ENCODE measurements at places on chromosomes 4 and X. TPM values are rescaled to one million over a fixed set of nuclear protein-coding genes. Genes with fewer than 3 reads are reported as not detected.

DNA sequence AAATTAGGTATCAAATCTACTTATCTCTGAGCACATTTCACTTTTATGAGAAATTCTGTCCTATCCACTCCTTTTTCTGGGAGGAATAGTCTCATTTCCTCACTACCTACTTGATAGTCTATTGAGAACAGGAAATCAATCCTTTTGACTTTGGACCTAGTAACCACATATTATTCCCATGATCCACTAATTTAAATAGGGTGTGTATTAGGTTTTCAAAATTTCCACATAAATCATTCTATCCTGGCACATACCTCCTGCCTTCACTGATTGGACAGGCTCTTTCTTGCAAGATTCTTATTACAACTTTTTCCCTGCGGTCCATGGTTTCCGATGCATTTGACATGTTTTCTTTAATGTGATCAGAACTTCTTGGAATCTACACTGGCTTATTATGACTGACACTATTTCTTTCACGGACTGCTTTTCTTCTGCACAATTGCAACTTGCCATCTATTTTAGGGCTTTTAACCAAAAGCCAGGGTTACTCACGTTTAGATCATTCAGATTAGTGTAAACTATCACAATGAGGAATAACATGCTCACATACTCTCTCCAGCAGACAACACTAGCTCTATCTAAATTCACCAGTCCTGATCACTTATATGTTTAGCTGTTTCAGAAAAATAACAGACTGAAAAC lies 419.9 kb upstream of the SLIT2 start:
- no peak for DNase-seq

DNA sequence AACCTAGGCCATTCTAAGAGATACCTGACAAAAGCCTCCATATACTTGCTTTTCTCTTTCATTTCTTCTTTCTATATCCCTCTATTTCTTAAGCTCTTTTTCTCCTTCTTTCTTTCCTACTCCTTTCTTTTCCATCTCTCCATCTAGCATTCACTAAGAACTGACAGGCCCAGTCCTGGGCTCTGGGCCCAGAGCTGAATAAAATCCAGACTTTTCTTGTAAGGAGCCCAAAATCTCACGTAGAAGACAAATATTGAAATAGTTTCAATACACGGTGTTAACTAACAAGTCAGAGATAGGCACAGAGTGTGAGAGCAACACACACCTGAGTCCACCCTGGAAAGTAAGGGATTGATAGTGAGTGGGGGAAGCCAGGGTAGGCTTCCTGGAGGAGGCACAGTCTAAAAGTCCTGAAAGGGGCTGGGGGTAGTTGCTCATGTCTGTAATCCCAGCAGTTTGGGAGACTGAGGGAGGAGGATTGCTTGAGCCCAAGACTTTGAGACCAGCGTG lies 73.2 kb upstream of the EFNB1 start:
- no peak for DNase-seq

DNA sequence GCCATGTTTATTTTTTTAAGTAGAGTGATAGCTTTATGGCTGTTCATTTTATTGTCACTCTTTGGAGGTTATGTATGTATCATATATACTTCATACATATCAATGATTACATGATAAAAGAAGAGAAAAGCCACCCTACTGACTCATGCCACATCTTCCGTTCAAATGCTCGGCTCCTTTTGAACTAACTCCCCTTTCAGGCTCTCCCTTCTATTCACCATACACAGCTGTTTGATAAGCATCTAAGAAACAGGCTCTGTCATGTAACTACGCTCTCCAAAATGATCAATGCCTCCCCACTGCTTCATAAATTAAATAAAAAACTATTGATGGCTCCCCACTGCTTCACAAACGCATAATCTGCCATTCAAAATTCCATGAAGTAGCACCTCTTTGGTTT lies 89.4 kb downstream of the SEL1L3 start:
- no peak for DNase-seq

- no peak for DNase-seq
Measured at GRCh38 chr4:97558204-97558778, 585.0 kb downstream of the STPG2 start.

GRCh38 chr4:160810424-160810823 lies 1353.4 kb downstream of the FSTL5 start:
- no peak for DNase-seq

The GABRA4 gene
- not detected for polyA plus RNA-seq

- no peak for DNase-seq
Measured at GRCh38 chr4:127479031-127479622, 153.6 kb upstream of the INTU start.

The RAB39B gene
- polyA plus RNA-seq: 3.4 TPM

The ODAPH gene
- not detected for polyA plus RNA-seq

The MAGEA11 gene
- not detected for polyA plus RNA-seq

GRCh38 chrX:830532-830931 lies 199.9 kb downstream of the SHOX start:
- no peak for DNase-seq

DNA sequence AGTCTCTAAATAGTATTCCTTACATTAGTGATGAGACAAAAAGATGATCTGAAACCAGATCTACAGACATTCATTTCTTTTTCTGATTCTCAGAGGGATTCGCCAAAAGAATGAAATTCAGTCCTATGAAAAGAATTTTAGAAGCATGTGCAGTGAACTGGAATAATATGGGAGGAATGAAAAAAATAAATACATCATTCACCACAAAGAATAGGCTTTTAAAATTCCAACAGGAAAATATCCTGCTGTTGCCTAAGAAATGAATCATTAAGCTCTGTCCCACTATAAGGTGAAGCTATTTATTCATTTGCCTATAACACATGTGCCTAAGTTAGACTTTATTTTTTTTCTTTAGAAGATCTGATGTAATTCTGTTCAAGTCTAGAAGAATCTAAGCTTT lies 165.9 kb downstream of the IL15 start:
- no peak for DNase-seq

DNA sequence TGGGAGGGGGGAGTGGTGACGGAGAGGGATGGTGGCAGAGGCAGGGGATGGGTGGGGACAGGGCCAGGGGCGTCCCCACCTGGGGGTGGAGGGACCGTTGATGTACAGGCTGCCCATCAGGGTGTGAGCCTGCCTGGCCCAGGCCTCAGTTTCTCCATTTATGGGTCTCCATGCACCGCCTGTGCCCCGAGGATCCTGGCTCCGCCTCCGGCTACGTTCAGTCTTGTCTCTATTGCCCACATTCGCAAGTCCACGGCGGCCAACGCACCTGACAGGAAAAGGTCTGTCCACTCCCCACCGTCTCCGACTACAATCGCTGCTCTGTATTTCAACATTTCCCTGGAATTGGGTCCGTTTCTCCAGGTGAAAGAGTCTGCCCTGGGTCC lies 96.3 kb upstream of the NKX1-1 start:
- DNase-seq: no peak

- DNase-seq: no peak
Measured at GRCh38 chrX:70509078-70509477, 64.4 kb downstream of the DLG3 start.

- DNase-seq: no peak
Measured at GRCh38 chr4:25527034-25527433, 128.6 kb upstream of the SLC34A2 start.

The COX7B gene
- polyA plus RNA-seq: 327 TPM

- no peak for DNase-seq
Measured at GRCh38 chr4:53039741-53040458, 177.8 kb downstream of the RASL11B start.

The GLRA2 gene
- polyA plus RNA-seq: not detected

- DNase-seq: no peak
Measured at GRCh38 chr4:71855944-71856343, 72.1 kb upstream of the GC start.

GRCh38 chr4:143711543-143712154 lies 11.2 kb upstream of the FREM3 start:
- DNase-seq: no peak

- no peak for DNase-seq
Measured at GRCh38 chrX:17247144-17247543, 127.9 kb upstream of the NHS start.

- DNase-seq: no peak
Measured at GRCh38 chrX:24920769-24921168, 95.0 kb downstream of the ARX start.

DNA sequence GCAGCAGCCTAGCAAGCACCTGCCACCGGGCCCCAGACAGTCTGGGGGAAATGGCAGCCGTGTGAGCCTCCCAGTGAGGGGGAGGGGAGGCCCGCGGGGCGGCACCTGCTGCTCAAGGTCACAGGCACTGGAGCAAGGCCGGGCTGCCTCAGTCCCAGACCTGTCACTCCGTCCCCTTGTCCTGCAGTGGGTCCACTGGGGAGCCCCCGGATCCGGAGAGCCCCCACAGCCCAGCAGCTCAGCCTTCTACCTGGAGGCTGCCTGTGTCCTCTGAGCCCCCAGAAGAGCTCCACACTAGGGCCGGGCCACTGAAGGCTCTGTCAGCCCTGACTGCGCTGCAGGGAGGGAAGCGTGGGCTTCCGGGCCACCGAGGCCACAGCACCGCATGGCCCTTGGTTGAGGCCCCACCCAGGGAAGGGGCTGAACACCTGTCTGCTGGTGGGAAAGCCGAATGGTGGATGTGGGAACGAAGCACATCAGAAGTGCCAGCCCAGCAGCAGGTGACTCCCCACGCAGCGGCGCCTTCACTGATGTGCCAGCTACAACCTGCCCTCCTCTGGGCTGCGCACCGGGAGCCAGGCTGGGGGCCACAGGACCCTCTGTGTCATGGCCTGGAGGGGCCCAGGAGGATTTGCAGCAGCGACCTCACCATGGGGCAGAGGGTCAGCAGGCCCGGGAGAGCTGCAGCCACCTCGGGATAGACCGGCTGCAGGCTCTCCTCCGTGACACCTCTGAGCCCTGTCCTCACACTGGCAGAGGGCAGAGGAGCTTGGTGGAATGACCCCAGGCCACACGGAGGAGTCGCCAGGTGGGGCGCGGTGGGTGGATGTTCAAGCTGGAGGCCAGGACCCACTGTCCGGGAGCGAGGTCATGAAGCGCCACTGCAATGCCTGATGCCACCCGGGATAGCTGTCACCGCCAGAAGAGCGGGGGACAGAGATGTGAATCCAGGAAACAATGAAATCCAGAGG lies 35.0 kb upstream of the MXD4 start:
- no peak for DNase-seq

DNA sequence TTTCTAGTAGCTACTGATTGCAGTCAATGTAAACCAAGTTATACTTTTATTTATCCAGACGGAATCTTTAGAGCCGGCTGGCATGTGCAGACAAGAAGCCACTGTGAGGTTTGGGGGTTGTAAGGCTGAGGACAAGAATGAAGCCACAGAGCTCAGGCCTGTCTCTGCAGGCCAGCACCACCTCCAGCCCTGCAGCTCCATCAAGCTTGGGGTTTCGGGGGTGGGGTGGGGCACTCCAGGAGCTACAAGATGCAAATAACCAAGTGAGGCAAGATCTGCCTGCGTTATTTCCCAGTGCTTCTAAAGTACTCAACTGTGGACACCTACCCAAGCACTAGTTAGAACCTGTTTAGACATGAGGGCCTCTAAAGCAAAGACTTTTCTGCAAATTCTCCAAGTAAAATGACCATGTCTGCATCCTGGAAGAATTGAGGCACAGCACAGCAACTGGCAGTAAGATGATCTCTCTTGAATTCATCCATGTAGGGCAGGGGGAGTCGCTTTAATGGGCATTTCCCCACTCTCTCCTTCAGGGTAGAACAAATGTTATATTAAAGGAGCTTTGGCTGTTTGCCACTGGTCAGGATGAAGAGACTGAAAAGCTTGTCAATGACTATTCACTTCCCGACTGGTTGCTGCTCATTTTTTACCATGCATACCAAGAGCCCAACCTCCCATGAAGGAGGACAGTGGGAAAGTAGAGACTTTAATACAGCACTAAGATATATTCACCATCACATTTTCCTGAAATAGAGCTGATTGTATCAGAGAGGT lies 222.5 kb downstream of the MGST2 start:
- DNase-seq: no peak

Data from naive B cell (primary cell).